ENCODE measurements at places on chromosomes 7 and 10. TPM values are rescaled to one million over a fixed set of nuclear protein-coding genes. Genes with fewer than 3 reads are reported as not detected.

SP4 gene
- 1.9 TPM for total RNA-seq

OR6V1 gene
- total RNA-seq, result not detected

FAM180A gene
- total RNA-seq, result 16.3 TPM

NANOS1 gene
- total RNA-seq, result 0.12 TPM

NEUROD6 gene
- not detected for total RNA-seq

TTYH3 gene
- 36.8 TPM for total RNA-seq

BICC1 gene
- 102 TPM for total RNA-seq

PTPN12 gene
- 20.1 TPM for total RNA-seq

INTS1 gene
- total RNA-seq, result 31.7 TPM

KMT2C gene
- total RNA-seq, result 18.4 TPM

LRMDA gene
- total RNA-seq, result 2.3 TPM

All from smooth muscle cell of the coronary artery (primary cell).